ENCODE measurements at places on chromosomes 16 and 17.

- DNase-seq = no peak
Measured at GRCh38 chr17:81888988-81889595, 2.3 kb downstream of the ALYREF start.

GRCh38 chr17:76166168-76166567 is 25.1 kb upstream of the FOXJ1 start:
- DNase-seq = no peak

GRCh38 chr17:6366221-6366666 is 68.7 kb downstream of the AIPL1 start:
- DNase-seq = no peak

DNA sequence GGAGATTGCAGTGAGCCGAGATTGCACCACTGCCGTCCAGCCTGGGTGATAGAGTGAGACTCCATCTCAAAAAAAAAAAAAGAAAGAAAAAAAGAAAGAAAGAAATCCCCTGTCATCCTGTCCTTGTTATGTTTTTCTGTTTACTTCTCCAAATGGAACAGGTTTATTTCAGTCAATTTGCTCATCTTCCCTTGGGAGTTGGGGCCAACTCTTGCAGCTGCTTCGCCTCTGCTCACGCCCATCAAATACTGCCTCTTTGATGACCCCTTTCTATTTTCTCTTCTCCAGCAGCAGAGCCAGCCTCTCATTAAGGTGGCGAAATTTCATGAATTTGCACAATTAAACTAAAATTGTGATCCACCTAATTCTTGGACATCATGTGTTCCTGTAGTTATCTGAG is 173.4 kb downstream of the ZNF18 start:
- DNase-seq = no peak

- no peak for DNase-seq
Measured at GRCh38 chr17:28039251-28039650, 3.2 kb upstream of the NLK start.

- DNase-seq = no peak
Measured at GRCh38 chr16:72886346-72886974, 161.5 kb downstream of the ZFHX3 start.

DNA sequence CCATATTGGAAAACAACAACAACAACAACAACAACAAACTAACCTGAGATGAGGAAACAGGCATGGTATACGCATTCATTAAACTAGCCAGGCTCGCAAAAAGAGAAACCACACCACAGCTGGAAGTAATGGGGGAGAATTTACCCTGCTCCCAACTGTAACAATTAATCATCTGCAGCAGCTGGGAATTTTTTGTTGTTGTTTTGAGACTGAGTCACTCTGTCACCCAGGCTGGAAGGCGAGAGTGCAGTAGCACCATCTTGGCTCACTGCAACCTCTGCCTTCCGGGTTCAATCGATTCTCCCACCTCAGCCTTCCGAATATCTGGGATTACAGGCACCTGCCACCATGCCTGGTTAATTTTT is 16.3 kb downstream of the PRPSAP1 start:
- DNase-seq = no peak

All from brain pericyte (primary cell).